SW 1271 (cell line): ENCODE measurements at places on chromosomes 5 and 9.

DNA sequence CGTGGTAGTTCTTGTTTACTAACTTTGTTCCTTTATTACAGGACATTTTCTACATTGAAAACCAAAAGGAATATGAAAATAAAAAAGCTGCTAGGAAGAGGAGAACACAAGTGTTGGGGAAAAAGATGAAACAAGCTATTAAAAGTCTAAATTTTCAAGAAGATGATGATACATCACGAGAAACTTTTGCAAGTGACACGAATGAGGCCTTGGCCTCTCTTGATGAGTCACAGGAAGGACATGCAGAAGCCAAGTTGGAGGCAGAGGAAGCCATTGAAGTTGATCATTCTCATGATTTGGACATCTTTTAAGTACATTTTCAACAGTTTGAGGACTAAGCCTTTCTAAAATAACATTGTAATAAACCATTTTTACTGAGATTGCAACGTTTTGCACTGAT, 23.8 kb downstream of the PHAX start:
- peak; percentile 69 for DNase-seq

- no peak for DNase-seq
Measured at GRCh38 chr9:18985464-18985951, 47.5 kb downstream of the SAXO1 start.

DNA sequence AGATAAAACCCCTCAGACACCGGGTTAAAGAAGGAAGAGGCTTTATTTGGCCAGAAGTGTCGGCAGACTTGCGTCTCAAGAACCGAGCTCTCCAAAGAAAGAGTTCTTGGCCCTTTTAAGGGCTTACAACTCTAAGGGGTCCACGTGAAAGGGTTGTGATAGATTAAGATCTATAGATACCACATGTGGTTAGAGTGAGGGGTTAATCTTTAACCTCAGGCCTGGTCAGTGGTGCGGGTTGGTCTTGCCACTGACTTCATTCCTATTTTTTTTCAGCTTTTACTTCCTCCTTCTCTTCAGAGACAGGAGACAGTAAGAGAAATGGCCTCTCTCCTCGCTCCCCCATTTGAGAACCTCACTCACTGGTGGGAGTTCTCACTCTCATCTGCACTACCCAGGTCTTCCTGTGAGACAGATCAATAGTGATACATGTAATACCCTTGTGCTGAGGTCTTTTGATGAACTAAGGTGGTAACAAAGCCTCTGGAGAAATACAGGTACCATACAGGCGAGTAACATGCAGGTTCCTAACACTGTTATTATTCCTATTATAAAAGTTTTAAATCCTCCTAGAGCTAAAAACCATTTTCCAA, 52.4 kb upstream of the COX7C start:
- no peak for DNase-seq

DNA sequence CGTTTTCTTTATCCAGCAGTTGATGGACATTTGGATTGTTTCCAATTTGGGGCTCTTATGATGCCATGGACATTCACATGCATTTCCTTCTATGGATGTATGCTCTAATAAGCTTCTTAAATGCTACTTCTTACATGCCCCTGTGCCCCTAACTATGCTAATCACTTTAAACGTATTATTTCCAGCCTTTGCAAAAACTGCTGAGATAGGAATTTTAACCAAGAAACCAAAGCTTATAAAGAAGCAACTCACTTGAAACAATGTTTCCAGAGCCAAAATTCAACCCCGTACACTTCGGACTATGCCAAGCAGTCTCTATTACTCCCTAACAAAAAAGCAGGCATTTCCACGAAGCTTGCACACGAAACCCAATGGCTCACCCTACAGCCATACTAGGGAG, 545.6 kb upstream of the WWC1 start:
- DNase-seq: no peak

- DNase-seq: no peak
Measured at GRCh38 chr9:83523684-83524083, 14.5 kb downstream of the FRMD3 start.

GRCh38 chr5:35302544-35302943, 72.3 kb upstream of the PRLR start:
- no peak for DNase-seq

DNA sequence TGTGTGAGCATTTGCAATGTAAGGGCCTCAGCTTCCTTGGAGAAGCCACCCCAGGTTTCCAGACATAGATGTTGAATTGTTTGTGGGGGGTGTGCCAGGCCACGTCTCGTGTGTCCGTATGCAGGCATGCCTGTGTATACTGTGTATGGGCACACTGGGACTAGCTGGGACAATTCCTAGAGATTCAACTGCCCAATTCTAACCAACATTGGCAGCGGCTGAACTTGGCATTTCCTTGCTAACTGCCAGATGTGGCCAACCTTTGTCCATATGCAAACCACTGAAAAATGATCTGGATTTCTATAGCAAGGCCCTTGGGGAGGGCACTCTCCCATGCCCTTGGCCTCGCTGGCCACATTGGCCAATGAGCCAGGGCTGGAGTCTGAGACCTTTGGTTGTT, 50.3 kb downstream of the SAR1B start:
- DNase-seq: no peak

- peak; percentile 32 for DNase-seq
Measured at GRCh38 chr5:175460126-175460525, 16.1 kb upstream of the DRD1 start.

DNA sequence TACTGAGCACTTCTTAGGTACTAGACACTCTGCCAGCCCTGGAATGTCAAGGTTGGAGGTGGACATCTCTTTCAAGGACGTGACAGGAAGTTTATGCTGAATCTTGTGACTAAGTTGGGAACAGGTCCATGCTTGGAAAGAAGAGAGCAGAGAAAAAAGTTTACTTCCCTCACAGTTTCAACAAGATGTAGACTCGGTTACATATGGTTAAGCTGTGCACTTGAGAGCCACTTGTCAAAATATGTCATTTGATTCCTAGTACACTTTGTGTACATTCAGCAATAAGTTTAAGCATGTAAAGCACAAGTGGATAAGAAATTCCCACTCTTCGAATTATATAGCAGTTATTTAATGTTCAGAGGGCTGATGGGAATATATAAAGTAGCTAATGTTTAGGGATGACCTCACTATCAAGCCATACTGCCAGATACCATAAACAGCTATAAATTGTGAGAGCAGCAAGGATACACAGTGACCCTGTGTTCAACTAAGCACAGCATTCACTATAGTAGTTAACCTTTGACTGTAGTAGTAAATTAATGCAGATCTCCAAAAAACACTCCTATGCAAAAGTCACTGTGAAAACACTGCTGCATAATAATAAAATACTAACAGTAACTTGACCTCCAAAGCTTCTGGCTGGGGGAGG, 1944.6 kb upstream of the WWC1 start:
- DNase-seq: no peak

DNA sequence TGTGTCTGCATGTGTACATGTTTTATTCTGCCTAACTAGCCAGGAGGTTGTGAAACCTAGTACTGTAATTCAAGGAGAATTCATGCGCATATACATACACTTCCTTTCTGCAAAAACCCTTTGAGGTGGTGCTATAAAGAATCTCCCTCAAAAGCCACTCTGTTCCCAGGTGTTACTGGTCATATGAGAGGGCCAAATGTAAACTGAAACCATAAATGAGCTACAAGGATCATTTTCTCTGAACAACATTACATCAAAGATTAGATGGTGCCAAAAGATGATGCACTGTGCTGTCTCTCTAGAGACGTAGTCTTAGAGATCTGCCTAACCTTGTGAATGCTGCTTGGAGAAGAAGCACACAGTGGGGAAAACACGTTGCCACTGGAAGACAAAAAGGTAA, 15.7 kb downstream of the NREP start:
- DNase-seq: no peak

GRCh38 chr9:110133608-110134210, 74.2 kb downstream of the C9orf152 start:
- no peak for DNase-seq

DNA sequence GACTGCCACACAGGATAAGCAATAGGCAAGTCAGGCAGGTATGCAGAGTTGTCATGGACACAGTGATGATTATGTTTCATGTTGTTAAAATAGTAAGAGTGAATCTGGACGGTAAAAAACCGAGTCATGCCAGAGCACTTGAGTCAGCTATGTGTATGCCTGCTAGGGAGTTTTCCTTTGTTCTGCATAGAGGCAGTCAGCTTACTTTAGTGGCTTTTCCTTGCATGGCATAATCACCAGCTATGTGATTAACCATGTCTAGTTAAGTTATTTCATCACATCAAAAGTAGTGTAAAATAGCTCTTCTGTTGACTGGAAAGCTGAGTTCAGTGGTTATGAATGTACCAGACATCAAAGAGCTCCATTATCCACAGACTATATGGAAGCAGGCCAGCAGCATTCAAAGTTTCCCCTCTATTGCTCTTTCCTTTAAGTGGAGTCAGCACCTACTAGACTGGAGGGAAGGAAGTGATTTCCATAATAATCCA, 989.8 kb downstream of the TLE1 start:
- no peak for DNase-seq
